ENCODE measurements at places on chromosomes 3 and 15. TPM values are rescaled to one million over a fixed set of nuclear protein-coding genes. Genes with fewer than 3 reads are reported as not detected.

Gene CKMT1A
- polyA plus RNA-seq: 2.5 TPM

Gene DAZL
- not detected for polyA plus RNA-seq

DNA sequence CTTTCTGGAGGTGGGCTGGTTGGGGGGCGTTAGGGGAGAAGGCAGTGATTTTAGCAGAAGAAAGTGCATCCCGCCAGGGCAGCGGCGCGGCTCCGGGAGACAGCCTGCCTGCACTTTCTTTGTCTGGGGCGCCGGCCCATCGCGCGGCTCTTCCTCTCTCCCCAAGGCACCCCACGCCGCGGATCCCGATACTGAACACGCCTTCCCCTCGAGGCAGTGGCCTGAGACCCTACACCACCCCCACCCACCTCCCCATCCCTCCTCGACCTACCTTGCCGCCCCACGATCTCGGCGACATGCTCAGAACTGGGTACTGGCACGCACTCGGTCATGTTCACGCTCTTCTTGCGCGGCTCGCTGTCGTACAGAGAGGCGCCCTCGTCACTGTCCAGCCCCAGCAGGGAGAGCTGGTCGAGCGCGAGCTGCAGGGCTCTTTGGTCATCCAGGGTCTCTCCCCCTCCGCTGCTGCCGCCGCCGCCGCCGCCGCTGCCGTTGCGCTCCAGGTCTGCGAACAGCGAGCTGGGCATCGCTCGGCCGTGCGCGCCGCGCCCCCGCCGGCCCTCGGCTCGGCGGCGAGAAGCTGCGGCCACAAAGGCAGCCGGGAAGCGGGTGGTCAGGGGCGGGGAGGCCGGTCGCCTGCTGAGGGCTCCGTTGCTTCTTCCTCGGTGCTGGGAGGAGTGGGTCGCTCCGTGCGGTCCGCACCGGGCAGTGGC, 483 bp downstream of the MEX3B start:
- DNase-seq: no peak

GRCh38 chr3:187992609-187993008, 161.3 kb upstream of the LPP start:
- DNase-seq: no peak

DNA sequence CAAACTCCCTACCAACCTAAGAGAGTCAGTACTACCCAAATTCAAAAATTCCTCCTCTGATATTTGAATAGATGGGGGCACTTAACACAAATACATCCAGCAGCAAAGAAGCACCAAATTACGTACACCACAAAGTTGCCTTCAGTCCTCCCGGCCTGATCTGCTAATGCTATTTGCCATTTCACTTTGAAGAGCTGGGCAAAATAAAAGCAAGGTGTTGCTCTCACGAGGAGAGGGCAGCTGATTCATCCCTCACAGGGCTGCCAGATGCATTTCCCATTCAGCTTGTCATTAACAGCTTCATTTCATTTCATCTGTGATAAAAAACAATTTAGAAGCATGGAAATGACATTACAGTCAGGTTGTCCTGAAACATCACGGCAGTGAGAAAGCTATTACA, 283.4 kb upstream of the VEPH1 start:
- no peak for DNase-seq

All from left kidney (tissue), 8 donors.